ENCODE measurements at places on chromosomes 6 and 20.

DNA sequence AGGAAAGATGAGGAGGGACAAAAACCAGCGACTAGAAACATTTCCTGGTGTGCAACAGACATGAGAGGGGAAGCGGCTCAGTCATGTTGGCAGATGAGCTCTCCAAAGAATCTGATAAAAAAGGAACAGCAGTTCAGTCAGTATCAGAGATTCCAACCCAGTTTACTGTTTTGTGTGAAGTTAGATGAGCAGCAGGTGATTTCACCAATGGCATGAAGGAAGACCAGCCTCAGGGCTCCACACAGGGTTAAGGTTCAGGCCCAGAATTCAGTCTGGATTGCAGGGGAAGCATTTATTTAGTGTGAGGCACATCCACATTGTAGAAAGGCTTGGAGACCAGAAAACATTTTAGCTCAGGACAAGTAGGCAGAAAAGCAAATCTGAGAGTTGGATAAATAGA, 317.8 kb downstream of the C6orf118 start:
- DNase-seq: no peak

- DNase-seq: no peak
These were observed 175.5 kb downstream of the EYA2 start for GRCh38 chr20:47070176-47070575.

DNA sequence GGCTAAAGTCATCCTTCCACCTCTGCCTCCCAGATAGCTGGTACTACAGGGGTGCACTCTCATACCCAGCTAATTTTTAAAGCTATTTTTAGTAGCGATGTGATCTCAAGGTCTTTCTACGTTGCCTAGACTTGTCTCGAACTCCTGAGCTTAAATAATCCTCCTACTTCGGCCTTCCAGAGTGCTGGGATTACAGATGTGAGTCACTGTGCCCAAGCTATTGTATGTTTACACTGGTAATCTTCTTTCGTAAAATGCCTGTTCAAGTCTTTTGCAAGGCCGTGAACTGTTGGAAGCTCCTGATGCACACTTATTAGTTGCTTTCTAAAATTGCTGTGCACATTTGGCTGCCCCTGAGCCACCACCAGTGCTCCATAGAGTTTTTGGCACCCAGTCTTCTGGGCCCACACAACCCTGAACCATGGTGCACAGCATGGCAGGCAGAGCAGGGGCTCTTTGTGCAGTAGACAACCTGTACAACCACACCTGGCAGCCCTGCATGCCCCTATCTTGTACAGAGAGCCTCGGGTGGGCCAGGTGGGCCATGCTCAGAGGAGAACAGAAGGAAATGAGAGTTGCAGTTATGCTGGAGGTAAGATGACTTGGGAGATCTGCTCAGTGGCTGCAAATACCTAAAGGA, 33.3 kb downstream of the PDRG1 start:
- no peak for DNase-seq

GRCh38 chr20:60258255-60258863, 300.1 kb downstream of the CDH26 start:
- DNase-seq: no peak

DNA sequence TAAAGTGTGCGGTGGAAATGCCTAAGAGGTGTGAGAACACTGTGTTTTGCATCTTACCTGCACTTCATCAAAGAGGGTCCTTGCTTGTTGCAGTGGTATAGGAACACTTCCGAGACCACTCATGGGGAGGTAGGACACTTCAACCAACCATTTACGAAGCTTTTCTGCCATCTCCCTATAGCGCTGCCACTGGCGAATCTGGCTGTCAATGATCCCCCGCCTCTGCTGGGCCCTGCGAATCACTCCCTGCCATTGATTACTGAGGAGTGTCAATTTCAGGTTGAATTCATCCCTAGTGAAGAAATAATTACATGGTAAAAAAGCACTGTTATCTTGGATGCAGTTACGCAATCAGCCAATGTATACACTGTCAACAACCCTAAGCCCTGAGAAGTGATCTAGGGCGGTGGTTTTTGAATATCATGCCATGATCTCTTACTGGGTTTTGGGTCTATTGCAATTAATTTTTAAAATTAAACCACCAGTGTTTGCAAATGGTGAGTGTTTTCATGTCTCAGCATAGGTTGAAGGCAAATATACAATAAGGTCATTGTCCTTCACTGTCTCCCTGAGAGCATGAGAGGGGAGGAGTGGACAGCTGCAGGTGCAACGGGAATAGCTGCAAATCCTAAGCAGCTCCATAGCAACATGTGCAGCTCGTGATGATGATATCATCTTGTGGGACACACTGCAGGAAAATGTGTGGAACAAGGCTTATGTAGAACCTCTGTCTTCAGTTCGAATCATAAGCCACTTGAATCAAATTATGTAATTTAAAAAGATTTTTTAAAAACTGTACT, 400.6 kb downstream of the ESR1 start:
- no peak for DNase-seq

- no peak for DNase-seq
These were observed 84.5 kb downstream of the PSMG4 start for GRCh38 chr6:3343089-3343883.

- DNase-seq: no peak
These were observed 87.8 kb downstream of the KIF16B start for GRCh38 chr20:16485401-16485800.

DNA sequence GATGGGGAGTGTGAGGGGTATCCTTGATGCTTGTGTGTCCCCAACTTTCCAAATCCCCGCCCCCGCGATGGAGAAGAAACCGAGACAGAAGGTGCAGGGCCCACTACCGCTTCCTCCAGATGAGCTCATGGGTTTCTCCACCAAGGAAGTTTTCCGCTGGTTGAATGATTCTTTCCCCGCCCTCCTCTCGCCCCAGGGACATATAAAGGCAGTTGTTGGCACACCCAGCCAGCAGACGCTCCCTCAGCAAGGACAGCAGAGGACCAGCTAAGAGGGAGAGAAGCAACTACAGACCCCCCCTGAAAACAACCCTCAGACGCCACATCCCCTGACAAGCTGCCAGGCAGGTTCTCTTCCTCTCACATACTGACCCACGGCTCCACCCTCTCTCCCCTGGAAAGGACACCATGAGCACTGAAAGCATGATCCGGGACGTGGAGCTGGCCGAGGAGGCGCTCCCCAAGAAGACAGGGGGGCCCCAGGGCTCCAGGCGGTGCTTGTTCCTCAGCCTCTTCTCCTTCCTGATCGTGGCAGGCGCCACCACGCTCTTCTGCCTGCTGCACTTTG, at the start of gene TNF:
TNF (plus strand) TSS at position 231 of the 567 bp plus-strand sequence; CDS start at position 408, 177 bp downstream.
- DNase-seq: no peak

DNA sequence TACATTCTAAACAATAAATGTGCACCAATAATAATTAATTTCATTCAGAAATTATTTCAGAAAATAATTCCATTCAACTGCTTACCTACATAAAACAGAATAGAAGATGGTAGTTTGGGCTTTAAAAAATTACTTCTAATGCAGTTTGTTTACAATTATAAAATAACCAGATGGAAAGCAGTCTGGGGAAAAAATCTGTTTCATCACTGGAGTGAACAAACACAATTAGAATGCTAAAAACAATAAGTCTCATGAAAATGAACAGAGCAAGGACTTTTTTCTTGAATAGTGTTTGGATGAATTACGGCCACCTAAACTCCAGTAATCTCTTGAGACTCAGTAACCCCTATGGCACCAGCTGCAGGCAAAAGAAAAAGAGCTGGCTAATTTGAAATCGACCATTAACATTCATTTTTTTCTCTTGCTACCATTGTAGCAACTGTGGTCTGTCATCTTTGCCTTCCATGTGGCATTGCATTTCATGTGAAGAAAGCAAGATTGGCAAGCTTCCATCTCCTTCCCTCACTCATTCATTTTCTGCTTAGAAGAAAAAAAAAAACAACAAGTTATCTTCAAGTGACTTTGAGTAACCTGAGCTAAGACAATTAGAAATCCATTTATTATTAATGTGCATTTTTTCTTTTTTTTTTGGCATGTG, 88.4 kb upstream of the CEP85L start:
- no peak for DNase-seq

DNA sequence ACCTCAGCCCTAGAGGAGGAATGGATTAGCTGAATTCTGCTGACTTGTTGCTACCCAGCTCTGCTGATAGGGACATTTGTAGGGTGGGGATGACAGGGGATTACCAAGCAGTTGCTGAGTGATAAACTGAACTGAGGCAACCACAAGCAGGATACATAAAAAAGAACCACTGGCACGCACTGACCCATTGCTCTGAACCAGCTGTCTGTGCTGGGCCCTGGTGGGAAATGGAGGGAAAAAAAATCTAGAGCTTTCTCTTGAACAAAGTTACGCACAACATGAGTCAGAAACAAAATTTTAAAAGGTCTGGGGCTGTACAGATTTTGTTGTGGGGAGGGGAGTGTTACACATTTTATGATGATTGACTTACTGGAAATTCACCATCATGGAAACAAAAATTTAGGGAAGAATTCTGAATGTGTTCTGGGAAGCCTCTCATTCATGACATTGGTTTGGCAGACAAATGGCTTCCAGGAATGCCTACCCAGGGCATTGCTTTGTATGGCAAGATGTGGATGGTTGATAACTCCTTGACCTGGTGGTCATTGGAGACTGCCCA, 37.7 kb downstream of the FOXO3 start:
- DNase-seq: no peak

DNA sequence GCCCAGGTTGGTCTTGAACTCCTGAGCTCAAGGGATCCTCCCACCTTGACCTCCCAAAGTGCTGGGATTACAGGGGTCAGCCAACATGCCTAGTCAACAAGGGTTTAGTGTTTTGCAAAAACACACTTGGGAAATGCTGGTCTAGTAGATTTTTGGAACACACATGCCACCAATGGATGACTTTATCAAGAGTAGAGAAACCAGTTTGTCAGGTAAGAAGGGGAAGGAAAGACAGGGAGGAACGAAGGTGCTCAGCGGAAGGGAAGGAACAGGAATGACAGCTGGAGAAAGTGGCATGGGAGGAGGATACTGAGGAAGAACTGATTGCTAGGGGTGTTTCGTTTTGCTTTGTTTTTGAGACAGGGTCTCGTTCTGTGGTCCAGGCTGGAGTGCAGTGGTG, 15.6 kb upstream of the SEC63 start:
- no peak for DNase-seq

DNA sequence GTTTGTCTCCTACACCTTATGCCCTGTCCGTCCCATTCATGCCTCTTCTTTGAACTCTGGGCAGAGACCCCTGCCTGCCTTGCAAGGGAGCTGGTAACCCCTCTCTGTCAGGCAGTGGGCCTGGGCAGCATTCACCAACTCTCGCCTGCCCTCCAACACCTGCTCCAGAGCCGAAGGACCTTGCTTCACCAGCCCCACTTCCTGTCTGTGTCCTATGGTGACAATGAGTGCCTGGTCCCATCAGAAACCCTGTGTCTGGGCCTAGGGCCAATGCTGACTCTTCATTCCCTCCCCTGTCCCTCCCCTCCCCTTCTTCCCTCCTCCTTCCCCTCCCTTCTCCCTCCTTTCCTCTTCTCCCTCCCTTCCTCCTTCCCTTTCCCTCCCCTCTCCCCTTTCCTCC, 22.8 kb upstream of the PCMTD2 start:
- DNase-seq: no peak

DNA sequence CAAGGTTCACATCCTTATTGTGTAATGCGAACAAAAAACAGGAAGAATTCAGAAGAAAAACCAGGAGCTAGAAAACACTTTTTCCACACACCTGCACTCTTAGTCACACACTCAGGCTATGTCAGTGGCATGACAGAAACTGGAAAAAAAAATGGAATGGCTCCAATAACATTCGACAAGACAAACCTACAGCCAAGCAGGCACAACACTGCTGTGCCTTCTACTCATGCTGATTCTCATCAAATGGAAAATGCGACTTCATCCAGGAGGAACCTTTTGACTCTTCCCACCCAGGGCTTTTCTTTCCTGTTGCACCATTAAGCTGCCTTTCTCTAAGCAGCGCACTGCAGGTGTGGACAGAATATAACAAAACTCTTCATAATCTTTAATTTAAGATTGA, 163.2 kb upstream of the BTBD3 start:
- no peak for DNase-seq

- DNase-seq: no peak
These were observed 9.8 kb upstream of the CNKSR3 start for GRCh38 chr6:154520280-154520679.

GRCh38 chr20:24340933-24341332, 128.5 kb upstream of the SYNDIG1 start:
- no peak for DNase-seq

DNA sequence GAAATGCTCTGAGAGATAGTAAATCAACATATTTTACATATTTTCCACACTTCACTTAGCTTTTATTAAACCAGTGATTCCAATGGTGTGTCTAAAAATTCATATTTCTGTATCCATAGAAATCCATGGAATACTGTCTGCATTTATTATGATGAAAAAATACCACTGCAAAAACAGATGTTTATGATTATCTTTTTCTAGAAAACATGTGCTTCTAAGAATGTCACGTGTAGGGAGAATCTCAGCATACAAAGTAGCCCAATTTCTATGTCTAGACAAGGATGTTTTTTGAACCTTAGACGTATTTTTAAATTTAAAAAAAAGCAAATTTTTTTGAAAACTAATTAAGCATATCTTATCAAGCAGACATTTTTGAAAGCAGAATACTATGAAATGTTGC, 622.4 kb downstream of the TENT5A start:
- DNase-seq: no peak

DNA sequence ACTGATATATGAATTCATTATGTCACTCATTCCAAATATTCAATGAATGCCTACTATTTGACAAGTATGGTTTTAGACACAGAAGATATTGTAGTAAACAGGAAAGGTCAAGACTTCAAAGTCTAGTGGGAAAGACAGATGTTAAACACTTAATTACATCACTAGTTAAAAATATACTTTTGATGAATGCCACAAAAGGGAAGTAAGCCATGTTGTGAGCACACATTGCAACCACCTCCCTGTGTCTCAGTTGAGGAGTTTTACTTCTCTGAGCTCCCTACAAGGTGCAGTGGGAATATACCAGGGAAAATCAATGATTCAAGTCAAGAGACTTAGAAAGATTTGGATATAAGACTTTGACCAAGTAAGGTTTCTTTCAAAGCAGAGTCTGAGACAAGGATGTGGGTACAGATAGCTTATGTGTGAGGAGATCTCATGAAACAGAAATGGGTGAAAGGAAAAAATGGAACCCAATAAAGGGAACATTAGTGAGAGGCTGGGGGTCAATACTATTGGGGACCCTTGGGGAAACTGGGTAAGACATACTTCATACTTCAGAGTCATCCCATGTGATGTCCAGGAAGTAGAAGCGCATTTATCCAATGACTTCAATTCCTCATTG, 503.7 kb downstream of the KIF16B start:
- DNase-seq: no peak

- DNase-seq: no peak
These were observed 13.3 kb upstream of the FABP7 start for GRCh38 chr6:122766256-122766655.
